ENCODE measurements at places on chromosomes 3 and 15. TPM values are rescaled to one million over a fixed set of nuclear protein-coding genes. Genes with fewer than 3 reads are reported as not detected.
A peak's percentile ranks its signal among the peaks of the same experiment; 100 is the strongest.

DNA sequence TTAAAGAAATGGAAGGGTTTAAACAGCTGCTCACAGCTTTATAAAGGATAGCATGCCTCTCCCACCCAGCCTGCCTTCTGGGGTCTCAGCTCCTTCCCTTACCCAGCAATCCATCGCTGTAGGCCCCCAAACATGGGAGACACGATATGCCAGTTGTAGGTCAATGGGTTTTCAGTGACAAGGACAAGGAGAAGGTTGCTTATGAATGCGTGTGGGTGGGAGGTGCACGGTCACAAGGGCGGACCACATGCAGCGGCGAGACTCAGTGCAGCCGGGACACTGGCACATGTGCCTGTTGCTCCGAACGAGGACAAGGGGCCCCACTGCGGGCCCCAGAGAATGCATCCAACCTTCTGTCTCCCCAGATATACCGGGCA lies 67.0 kb downstream of the MGLL start:
- DNase-seq: no peak

DNA sequence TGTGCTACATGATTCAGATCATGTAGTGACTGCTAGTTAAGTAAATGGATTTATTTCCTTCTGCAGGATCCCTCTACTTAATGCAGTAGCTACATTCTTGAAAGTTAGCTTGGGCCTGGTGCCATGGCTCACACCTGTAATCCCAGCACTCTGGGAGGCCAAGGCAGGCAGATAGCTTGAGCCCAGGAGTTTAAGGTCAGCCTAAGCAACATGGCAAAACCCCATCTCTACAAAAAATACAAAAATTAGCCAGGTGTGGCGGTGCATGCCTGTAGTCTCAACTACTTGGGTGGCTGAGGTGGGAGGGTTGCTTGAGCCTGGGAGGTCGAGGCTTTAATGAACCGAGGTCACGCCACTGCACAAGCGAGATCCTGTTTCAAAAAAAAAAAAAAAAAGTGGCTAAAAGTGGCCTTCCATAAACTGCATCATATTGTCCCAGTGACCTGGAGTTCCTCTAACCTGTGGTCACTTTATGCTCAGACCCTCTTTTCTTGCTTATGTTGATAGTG lies 22.0 kb downstream of the TSEN2 start:
- DNase-seq: no peak

DNA sequence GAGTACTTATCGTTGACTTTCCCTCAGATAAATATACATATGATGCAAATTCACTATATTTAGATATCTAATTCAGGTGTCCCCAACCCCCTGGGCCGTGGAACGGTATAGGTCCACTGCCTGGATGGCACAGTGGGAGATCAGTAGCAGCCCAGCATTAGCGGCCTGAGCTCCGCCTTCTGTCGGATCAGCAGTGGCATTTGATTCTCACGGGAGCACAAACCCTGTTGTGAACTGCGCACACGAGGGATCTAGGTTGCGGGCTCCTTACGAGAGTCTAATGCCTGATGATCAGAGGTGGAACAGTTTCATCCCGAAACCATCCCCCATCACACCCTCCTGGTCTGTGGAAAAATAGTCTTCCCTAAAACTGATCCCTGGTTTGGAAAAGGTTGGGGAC lies 6.9 kb downstream of the KNL1 start:
- no peak for DNase-seq

DNA sequence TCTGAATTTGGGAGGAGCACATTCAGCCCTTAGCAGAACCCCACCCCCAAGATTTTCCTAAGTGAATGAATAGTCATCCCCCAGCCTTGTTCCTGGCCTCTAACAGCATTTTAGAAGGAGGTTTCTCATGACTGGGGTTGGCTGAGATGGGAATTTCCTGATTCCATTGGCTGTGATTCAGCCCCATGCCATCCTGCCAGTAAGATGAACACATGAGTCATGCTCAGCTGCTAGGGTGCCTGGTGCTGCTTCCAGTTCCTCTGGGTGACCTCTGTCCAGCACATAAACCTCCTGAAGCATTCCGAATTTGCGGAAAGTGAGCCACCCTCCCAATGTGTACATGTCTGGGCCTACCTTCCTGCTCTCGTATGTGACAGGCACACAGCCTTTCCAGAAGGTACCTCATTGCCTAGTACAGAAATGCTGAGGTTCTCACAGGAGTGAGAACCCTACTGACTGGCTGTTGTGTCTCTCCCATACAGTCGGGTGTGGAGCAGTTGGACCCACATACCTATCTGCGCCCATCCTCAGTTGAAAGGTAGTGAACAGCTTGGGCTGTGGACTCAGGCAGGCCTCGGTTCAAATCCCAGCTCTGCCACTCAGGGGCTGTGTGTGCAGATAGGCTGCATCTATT lies 91.7 kb downstream of the APBA2 start:
- peak; percentile 96 for DNase-seq

DNA sequence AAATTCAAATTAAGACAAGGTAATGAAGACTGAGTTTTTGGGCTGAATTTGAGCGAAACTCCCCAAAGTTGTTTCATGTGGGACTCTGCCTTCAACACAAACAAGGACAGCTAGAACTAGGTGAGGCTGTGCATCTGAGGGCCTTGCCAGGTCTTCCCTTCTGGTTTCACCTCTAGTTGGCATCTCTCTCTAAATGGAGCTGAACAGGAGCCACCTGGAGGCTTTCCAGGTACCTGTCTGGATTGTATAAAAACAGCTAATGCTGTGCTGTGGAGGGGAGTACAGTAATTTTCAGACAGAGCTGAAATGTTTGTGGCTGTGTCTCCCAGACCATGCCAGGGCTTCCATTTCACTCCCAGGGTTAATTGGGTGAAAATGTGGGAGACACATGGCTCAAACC lies 27.1 kb downstream of the TRIM71 start:
- no peak for DNase-seq

- peak; percentile 96 for DNase-seq
Measured at GRCh38 chr3:36992806-36993325, at the start of gene EPM2AIP1. EPM2AIP1 (minus strand) TSS chr3:36993131; CDS start chr3:36993077, 54 bp downstream.

DNA sequence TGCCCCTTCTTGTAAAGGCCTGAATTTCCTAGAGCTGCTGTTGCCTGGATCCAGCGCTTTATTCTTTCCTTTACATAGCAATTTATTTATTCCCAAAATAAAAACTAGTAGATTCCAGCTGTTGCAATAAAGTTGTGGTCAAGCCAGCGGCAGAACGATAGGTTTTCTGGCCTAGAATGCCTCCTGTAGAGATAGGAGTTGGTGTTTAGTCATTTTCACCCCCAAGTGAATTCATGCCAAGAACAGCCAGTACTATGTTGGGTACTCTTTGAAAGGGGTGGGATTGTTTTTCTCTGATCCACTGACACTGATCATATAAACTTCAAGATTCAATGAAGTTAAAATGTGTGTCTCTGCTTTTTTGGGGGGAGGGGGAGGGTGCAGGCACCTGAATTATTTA lies 69.7 kb downstream of the KLHL25 start:
- no peak for DNase-seq

GRCh38 chr3:195790901-195791300 lies 20.8 kb downstream of the MUC4 start:
- DNase-seq: no peak

TERC gene
- total RNA-seq: 144 TPM

GOLGA6D gene
- not detected for total RNA-seq

- DNase-seq: no peak
Measured at GRCh38 chr3:153670577-153670976, 450.6 kb upstream of the ARHGEF26 start.

DNA sequence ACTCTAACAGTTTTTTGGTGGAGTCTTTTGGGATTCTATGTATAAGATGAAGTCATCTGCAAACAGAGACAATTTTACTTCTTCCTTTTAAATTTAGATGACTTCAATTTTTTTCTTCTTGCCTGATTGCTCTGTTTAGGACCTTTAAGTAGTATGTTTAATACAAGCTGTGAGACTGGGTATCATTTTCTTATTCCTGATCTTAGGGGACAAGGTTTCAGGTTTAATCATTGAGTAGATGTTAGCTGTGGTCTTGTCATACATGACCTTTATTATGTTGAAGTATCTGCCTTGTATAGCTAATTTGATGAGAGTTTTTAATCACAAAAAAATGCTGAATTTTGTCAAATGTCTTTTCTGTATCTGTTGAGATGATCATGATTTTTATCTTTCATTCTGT lies 20.6 kb downstream of the GRM2 start:
- DNase-seq: no peak

- no peak for DNase-seq
Measured at GRCh38 chr3:197353001-197353866, 54.8 kb upstream of the DLG1 start.

DNA sequence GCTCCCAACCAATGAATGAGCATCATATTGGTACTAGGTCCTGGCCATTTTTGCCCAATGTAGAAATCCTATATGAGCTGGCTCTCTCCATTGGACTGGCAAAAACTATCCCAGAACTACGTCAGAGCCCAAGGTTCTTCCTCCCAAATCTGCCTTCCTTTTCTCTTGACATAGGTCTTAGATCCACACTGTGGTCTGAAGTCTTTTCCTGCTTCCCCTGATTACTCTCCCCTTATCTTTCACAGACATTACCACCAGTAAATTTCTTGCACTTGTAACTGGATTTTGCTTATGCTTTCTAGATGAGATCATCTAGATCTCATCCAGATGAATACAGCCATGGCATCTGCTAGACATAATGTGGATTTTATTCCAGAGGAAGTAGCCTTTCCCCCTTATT lies 141.2 kb upstream of the GADL1 start:
- DNase-seq: no peak

P2RY12 gene
- total RNA-seq: not detected

- no peak for DNase-seq
Measured at GRCh38 chr3:31406896-31407295, 125.8 kb upstream of the STT3B start.

DNA sequence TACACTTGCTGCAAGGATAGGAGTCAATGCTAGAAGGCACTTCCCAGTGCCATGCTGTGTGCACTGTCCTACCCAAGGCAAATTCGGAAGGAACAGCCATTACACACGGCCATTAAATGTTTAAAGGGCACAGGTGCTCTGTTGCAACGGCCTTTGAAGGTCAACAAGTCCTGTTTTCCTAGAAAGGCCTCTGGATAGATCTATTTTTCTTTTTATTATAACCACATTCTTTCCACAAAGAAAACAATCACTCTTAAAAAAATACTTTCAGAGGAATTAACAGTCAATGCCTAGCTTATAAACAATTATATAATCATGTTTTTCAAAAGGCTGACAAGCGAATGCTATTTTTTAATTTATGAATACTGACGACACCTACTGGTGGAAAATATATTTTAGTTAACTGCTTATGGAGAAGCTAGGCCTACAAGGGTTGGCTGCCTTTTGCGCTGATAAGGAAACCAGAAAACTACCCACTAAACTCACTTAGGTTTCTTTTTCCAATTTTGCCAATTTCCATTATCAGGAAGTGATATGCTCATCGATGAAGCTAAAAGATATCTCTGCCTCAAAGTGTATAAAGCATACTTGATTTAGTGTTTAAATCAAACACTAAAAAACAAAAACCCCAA lies 2.4 kb downstream of the ARHGEF3 start:
- DNase-seq: no peak

DNA sequence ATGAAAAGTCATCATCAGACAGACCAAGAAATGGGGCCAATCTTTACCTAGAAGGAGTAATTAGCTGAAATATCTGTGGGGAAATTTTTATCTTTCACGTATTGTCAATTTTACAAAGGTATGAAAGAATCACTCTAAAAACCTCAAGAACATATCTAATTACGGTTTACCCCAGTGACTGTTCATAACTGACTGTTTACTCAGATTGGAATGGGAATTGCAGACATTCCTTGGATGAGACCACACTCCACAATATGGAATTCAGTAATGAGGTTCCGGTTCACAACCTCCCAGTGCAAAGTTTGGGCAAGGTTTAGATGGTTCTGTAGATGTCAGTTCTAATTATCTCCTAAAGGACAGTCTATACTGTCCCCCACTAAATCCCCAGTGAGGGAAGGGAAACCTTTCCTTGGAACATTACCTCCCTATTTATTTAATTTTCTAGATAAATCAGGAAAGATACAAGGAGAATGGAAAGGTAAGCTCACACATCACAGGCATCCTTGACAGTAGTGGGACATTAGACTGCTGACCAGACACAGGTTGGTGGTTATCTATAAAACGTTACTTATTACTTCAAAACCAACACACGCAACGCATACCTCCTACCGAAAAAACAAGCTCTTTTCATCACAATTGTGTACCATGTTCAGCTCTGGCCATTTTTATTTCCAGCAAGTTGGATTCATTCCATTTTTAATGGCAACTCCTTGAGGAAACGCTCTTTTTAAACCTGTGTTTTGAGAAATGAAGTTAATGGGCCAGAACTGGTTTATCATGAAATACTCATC lies 129.9 kb downstream of the RORA start:
- DNase-seq: peak; percentile 45

DNA sequence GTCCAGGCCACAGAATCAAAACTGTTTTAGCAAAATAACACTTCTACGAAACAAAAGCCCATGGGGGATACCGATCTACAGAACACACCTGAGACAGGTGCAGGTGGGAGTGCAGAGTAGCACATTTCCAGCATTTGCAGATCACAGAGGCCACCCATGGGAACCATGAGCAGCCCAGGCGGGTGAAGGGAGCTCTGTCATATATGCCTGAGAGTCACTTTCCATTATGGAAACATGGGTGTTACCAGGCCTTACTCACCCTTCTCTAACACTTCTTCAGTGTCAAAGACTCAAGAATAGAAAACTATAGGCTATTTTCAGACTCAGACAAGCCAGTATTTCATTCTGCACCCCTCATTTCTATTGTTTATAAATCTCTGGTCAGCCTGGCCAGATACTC lies 3.5 kb downstream of the PLA1A start:
- no peak for DNase-seq

MOBP gene
- not detected for total RNA-seq

DNA sequence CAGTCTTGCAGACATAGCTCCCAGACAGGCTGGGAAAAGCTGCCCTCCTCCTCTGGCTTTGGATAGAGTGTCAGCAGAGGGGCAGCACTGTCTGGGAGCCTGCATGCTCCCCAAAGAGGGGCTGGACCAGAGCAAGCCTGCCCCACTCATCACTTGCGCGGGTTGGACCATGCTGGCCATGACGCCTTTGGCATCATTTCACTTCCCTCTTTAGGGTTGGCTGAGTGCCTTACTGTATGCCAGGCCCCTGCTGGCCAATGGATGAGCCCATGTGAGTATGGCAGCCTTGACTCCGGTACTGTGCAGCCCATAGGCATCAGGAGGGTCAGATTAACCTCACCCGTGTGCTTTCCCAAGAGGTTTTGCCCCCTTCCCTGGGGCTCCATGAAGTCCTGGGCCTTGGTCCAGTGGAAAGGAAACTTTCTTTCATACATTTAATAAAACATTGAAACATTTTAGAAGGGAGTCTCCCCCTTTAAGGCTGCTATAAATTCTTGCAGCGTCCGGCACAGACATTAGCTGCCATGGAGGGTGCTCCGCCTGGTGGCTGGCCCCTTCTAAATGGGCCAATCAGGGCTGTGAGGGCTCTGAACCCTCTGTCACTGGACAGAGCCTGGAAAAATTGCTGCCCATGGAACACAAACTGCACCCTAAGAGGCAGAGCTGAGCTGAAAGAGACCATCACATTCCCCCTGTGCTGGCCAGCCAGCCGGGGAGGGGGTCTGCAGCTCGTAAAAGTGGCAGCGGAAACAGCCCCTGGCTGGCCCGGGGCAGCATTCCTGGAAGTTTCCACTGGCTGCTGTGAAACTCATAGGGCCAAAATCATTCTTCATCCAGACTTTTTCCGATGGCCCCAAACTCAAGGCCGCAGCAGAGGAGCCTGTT lies 20.8 kb upstream of the DUSP7 start:
- peak; percentile 78 for DNase-seq
